ENCODE measurements at places on chromosomes 6 and 20.

DNA sequence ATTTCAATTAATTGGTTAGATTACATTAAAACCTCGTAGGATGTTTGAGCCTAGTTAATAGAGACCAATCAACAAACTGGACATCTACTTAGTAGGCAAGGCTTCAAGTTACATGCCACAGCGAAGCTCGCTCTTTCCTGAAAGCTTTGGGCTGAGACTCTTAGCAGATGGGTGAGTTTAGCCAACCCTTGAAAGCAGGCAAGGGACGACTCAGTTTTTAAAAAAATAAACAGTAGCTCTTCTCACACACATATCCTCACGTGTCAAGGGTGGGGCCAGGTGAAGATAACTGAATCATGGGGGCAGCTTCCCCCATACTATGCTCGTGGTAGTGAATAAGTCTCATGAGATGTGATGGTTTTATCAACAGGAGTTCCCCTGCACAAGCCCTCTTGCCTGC, 775 bp downstream of the MTFR2 start:
- no peak for DNase-seq

DNA sequence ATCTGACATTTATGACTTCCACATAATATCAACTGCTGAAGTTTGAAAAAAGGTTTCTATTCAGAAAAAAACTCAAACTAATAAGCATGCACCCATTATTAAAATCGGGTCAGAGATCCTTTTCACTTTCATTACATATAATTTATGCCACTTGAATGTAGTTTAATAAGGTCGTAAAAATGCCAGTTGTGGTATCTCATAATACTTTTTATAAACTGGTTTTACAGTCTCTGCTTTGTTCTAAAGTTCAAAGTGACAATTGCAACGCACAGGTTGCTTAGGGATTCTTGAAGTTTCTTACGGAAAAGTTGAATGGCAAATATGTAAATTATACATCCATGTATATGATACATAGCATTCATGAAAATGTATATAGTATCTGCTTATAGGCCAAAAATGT, 229.4 kb upstream of the CEP162 start:
- no peak for DNase-seq

DNA sequence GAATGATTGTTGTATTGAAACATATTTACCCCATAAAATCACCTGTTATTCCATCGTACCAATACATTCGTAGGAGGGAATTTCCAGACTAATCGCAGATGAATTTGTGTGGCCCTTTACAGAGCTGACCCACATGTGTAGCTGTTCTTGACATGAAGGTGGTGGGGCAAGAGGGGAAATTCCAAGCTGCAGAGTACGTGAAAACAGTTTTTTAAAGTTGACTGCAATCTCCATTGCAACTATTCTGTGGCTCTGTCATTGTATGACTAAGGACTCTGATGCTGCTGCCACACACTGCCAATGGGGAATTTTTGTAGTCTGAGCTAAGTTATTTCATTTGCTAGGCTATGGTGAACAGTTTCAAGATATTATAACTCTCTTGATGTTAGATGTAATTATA, 46.4 kb upstream of the ADTRP start:
- peak; percentile 63 for DNase-seq

DNA sequence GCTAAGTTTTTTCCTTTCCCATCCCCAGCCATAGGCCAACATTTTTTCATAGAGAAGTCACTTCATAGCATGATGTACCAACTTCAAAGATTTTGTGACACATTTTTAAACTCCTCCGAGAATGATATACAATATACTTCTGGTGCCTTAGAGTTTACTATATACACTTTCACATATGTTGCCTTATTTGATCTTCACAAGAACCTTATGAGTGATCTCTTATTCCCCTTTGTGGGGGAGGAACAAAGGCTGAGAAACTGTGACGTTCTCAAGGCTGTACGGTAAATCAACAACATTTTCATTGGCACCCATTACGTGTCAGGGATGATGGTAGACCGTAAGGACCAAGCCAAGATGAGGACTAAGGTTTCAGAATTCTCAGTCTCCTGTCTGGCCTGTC, 130.0 kb downstream of the RFPL4B start:
- no peak for DNase-seq

DNA sequence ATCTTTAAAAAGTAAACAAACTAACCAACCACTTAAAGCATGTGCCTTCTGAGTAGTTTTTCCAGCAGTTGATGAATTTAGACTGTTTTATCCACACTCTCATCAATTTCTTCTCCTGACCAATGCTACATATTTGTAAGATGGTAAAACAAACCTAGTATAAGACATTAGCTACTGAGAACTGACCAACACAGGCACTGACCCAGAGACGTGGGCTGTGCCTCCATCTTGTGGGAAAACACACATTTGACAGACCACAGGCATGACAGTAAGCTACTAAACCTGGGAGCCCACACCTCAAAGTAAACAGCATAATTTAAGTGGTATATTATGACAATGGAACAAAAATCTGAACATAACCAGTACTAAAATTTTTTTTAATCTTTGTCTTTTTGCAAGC, 121.4 kb upstream of the NRSN1 start:
- no peak for DNase-seq

DNA sequence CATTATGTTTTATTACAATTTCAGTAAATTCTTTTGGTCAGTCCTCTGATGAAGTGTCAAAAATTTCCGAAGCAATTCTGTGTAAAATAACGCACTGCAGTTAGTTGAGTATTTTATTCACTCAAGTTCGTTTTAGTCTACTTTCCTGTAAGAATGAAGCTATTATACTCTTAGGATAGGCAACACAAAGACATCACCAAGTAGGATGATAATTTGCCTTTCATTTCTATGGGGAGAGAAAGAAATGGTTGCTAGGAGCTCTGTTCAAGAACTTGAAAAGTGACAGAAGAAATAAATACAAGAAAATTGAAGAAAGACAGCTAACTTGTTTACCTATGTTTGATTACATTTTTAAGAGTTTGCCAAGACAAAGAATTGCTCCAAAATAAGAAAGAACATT, 290.4 kb downstream of the EYS start:
- DNase-seq: no peak

DNA sequence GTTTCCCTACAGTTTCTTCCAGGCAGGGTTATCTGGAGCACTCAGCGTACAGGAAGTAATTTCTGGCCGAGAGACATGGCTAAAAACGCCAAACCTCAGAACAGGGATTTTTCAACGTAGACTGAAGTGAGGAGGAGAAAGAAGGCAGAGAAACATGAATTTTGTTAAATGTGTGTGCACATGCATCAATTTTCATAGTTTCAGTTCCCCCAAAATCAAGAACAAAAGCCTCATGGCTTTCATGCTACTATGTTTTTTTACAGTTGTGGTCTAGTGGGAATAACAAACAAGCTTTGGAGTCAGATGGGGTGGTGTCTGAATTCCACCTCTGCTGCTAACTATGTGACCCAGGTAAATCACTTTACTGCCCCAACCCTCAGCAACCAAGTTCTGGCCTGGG, 4.9 kb downstream of the TOMM34 start:
- no peak for DNase-seq

- no peak for DNase-seq
Measured at GRCh38 chr6:169975701-169976100, 224.3 kb downstream of the ERMARD start.

Data from epithelial cell of proximal tubule (primary cell).